HL-60 (cell line): ENCODE measurements at places on chromosomes 13 and 19.

GRCh38 chr19:16315825-16316505, 8.7 kb upstream of the KLF2 start:
- peak; percentile 89 for DNase-seq

GRCh38 chr19:40601134-40601974, at the start of gene LTBP4:
Gene LTBP4, plus strand, starts transcription at chr19:40601369. Its CDS starts 19 bp downstream, at chr19:40601388.
- no peak for DNase-seq

DNA sequence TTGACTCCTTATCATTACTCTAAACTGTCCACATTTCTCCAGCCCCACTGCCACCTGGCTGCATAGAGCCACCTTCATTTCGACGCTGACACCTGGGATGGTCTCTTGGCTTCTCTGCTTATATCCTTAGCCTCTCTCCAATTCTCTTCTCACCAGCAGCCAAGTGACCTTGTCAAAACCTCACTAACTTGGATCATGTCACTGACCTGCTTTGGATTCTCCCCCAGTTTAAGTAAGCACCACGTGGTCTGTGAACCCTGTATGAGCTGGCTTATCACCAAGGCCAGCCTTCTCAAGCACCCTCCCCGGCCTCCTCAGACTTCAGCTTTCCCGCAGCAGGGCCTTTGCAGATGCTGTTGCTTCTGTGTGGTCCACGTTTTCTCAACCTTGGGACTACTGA, 12.3 kb upstream of the GGACT start:
- no peak for DNase-seq

GRCh38 chr13:111202745-111203144, 87.6 kb downstream of the ARHGEF7 start:
- DNase-seq, result peak; percentile 13

- no peak for DNase-seq
Observed at GRCh38 chr13:46621792-46622629, 69.0 kb downstream of the LRCH1 start.

DNA sequence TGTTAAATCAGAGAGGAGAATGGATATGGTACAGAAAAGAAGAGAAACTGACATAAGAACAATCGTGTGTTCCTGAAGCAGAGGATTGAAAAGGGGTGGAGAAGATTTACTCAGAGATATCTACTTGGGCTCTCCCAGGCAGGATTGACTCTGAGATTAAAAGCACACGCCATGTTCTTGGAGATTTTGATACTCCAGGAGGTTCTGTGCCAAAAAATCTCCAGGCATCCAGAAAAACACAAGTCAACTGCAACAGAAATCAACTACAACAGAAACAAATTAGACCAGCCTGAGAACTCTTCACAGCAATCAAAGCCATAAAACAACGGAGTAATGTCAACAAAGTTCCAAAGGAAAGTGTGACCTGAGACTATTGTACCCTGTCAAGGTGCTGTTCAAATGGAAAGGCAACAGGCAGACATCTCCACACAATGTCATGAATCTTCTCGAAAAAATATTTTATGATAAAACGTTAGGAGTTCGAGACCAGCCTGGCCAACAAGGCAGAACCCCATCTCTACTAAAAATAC, 104.2 kb downstream of the UBL3 start:
- DNase-seq, result no peak

DNA sequence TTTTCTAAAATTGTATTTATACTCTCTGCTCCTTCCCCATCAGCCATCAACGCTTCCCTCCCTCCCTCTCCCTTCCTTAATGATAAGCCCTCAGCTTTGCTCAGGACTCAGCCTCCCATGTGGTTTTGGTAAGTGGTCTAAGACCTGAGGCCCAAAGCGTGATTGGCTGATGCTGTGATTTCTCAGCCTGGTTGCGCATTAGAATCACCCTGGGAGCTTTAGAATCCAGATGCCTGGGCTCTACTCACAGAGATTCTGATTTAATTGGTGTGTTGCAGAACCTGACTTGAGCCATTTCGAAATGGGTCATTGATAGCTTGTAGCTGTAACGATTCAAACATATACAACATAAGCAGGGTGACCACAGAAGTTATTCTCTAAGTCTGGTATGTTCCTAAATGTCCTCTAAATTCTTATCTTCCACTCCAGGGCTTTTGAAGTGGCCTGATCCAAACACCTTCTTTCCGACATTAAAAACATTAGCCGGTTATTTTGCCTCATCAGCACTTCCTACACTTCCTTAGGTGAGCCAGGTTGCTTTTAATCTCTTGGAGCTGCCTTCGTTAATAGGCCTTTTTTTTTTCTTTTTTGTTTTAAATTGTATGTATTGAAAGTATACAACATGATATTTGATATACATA, 60.6 kb downstream of the LRCH1 start:
- DNase-seq, result no peak

- DNase-seq, result no peak
Observed at GRCh38 chr13:84129966-84130365, 247.7 kb upstream of the SLITRK1 start.

- no peak for DNase-seq
Observed at GRCh38 chr13:43994999-43995859, 115.5 kb downstream of the LACC1 start.

DNA sequence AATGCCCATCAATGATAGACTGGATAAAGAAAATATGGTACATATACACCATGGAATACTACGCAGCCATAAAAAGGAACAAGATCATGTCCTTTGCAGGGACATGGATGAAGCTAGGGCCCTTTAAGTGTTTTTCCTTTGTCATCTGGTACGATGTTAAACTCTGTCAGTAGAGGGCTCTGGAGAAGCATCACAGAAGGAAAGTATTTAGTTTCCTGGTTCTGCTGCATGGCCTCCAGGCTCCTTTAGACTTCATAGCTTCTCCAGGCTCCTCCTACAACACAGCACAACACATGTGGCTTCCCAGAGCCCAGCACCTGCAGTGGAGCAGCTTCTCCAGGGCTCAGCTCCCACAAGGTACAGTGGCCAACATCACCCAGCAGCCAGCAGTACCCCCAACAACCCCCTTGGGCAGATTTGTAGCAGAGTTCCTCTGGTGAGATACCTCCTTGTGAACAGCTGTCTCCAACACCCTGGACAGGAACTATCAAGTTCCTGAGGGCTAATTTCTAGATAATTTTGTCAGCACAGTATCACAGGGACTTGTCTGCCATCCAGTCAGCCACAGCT, 63.4 kb downstream of the KCTD12 start:
- peak; percentile 43 for DNase-seq

GRCh38 chr19:1009041-1009980, 9.1 kb downstream of the GRIN3B start:
- no peak for DNase-seq

GRCh38 chr19:2308114-2308556, at the start of gene LINGO3:
Gene LINGO3, minus strand, starts transcription at chr19:2308154. Its CDS starts 16,378 bp downstream, at chr19:2291776.
- no peak for DNase-seq

- peak; percentile 93 for DNase-seq
Observed at GRCh38 chr13:48492470-48493065, 40.3 kb downstream of the RCBTB2 start.

- no peak for DNase-seq
Observed at GRCh38 chr13:103277959-103278694, 211.9 kb upstream of the SLC10A2 start.
